ENCODE measurements at places on chromosomes 1 and 21. TPM values are rescaled to one million over a fixed set of nuclear protein-coding genes. Genes with fewer than 3 reads are reported as not detected.

FOXD2 gene
- 0.52 TPM for total RNA-seq

SNAPIN gene
- 31.1 TPM for total RNA-seq

ACTA1 gene
- not detected for total RNA-seq

DNA sequence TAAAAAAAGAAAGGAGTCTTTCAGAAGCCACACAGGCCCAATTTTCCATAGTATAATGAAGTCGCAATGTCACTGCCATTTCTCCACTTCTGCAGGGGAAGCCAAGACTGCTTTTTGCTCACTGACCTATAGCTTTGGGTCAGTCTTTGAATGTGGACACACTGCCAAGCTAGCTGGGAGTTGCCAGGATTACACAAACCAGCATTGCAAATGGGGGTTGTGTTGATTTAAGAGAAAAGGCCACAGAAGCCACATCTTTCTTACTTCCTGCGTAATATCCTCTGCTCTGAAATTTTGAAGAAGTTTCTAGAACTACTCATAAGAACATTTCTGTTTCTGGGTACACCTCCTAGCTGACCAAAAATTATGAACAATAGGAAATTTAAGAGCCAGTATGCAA is 45.8 kb upstream of the SAMSN1 start:
- no peak for DNase-seq

GRCh38 chr1:206116873-206117150 is 376 bp downstream of the AVPR1B start:
- DNase-seq = no peak

DNA sequence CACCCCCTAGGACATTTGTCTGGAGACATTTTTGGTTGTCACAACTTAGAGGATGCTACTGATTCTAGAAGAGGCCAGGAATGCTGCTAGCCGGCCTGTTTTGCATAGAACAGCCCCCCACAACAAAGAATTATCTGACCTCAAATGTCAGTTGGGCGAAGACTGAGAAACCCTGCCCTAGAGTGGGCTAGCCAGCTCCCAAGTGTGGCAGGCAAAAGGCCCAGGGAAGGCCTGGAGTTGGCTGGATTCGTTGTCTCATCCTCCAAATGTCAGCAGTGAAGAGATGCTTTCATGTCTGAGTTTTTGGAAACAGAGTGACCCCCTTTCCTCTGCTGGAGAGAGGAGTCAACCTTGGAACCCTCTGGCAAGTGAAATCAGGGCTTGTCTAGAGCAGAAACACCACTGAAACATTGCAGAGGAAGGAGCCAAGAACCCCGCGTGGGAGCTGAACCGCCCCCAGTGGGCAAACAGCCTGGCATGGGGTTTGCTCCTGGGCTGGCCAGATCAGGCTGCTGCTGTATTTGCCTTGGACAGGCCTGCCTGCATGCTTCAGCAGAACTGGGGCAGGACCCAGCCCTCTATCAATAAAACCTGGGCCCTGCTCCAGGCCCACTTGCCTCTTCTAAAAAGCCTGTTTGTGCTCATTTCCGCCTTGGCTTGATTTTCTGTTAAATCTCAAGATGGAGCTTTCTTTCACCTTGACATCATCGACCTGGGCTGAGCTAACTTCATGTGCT is 32.9 kb downstream of the RASSF5 start:
- no peak for DNase-seq

All from OCI-LY7 (cell line).